ENCODE measurements at places on chromosomes 3 and 15. TPM values are rescaled to one million over a fixed set of nuclear protein-coding genes. Genes with fewer than 3 reads are reported as not detected.

Gene ADAMTSL3
- under 0.01 TPM for total RNA-seq

Gene UROC1
- total RNA-seq = not detected

Gene BOC
- total RNA-seq = 0.86 TPM

Gene NEO1
- total RNA-seq = 0.29 TPM

Gene SLITRK3
- total RNA-seq = not detected

Gene NR1I2
- not detected for total RNA-seq

Gene LXN
- total RNA-seq = 99.8 TPM

Gene GOLGA8J
- total RNA-seq = not detected

Gene CACNA1D
- under 0.01 TPM for total RNA-seq

Gene MANF
- 106 TPM for total RNA-seq

Gene GASK1A
- not detected for total RNA-seq

Gene SLC24A5
- total RNA-seq = 0.07 TPM

Gene CISH
- 0.40 TPM for total RNA-seq

Data from thoracic aorta endothelial cell (primary cell).